Stimulated activated CD8-positive, alpha-beta memory T cell treated with anti-CD3 and anti-CD28 coated beads, Interleukin-4, amount 100 ng/mL, for 48 hours (primary cell): ENCODE measurements at places on chromosomes 2 and 18.

DNA sequence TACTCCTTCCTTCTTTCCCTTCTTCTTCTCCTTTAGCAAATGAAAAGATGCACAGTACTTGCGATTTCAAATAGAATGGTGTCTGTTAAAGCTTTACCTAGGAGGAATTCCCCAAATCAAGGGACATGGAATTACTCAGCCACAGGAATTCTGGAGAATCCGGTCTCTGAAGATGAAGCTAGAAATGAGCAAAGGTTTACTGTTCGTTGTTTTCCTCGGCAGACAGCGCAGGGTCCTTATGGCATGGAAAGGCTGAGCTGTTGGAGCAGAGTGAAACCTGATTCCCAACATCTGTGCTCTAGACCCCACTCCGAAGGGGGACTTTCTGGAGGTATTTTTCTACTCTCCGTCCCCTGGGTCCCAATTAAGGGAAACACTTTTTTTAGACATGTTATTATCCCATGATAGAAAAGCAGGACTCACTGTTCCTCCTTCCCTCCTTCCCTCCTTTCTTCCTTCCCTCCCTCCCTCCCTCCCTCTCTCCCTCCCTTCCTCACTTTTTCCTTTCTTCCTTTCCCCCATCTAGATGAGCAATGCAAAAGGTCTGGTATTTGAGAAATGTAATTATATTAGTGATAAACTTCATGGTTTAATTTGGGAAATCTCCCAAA, 47.1 kb downstream of the CDCA7 start:
- DNase-seq, result no peak

GRCh38 chr2:105576440-105577241, 168.1 kb upstream of the NCK2 start:
- DNase-seq, result no peak

DNA sequence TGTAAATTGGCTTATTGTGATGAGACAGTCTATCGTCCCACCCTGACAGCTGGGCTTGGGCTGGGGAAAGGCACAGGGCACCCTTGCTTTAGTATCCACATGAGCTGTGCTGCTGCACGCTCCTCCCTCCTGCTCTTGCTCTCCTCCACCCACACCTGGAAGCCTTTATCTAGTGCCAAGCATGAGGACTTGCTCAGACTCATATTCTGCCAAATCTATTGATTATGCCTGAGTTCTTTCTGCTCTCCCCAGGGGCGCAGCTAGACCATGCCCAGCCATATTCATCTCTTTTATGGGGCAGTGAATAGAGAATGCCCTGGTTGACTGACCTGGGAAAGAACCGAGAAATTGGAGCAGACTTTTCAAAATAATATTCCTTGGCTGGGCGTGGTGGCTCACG, 29.0 kb upstream of the DPYSL5 start:
- DNase-seq, result no peak

DNA sequence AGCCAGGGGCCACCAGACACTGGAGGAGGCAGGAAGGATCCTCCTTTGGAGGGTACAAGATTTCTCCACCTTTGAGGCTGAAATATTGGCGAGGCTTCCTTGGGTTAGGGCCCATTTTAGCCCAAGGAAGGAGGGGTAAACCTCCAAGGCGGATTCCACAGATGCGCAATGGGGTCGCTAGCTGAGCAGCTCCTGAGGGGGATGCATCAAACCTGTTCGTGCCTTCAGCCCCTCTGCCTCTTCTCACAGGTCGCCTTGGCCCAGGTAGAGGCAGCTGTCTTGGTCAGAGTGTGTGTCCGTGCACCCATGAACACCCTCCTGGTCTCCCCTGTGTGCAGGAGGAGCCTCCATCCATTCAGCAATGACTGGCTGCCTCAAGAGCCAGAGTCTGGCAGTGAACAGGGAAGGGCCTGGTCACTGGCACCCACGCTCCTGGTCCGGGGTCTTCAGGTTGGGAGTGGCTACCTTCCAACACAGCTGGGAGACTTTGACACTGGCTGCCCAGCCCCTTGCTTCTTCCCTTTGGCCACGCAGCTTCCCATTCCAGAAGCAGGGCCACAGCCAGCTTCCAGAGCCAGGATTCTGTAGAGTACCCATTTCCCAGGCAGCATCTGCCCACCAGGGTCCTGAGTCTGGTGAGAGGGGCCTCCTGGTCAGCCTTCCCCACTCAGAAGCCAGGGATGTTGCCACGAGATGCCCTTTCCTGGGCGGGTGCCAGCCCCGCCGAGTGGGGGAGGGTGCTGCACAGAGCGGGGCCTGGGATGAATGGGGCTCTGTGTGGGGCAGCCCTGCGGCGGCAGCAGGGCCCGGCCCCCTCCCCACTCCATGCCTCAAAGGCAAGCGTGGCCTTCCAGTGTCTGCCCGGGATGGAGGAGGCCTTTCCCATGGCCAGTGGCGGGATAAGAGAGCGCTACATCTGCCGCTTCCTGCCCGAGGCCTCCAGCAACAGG, 95.8 kb upstream of the GPC1 start:
- DNase-seq, result no peak

DNA sequence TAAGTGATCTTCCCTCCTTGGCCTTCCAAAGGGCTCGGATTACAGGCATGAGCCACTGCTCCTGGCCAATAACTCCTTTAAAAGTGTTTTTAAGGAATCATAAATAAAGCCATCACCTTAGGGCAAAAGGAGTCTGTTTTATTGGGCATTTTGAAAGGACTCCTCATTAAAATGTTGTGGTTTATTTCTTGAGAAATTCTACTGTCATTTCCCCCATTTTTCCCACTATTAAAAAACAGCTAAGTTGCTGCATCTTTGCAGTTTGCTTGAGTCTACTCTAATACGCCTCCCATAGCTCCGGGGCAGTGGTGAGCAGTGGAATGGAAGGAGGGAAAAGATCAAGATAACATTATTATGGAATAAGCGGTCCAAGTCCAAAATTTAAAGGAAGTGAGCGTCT, 293.2 kb downstream of the PIEZO2 start:
- no peak for DNase-seq
